ENCODE measurements at places on chromosomes 6 and 20.

DNA sequence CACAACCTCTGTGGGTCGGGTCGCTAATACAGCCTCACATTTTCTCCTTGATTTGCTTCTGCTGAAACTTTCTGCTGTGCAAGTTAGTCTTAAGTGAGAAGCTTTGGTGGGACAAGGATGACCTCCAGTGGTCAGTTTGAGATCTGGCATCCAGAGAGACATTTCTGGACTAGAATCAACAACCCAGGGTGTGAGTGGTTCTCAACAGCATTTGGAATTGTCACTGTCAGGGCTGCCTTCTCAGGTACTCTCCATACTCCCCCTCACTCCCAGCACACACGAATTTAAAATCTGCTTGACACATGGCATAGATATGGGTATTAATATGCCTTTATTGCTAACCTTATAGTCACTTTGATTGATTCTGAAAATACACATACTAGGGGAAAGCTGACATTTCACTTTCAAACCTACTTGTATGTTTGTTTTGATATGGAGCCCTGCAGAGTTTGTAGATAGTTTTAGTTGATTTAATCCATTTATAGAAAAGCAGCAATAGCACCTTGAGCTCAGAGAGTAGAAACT, 13.2 kb downstream of the OTOR start:
- no peak for DNase-seq

DNA sequence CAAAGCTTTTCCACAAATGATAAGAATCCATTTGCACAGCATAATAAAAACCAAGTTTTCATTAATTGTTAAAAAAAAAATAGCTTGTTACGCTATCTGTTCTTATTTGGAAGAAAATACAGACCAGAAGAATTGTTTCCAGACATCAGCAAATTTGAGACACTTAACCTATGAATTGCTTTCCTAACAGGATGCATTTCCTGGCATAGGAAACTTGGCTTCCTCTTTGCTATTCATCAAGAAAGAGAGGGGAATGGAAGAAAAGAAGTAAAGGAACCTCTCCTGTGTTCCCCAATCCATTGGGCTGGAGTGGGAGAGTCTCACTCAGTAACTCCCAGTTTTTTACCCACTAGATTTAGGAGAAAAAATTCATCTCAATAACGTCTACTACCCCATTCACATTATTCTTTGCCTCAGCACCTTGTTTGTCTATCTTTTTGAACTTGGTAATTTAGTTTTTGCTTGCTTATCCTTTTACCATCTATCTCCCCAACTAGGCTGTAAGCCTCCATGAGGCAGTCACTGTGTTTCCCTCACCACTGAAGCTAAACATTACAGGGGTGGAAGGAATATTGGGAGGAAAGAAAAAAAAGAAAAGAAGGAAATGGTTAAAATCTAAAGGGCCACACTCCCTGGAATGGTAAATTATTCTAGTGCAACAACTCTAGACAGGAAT, 150.3 kb downstream of the COL21A1 start:
- no peak for DNase-seq

DNA sequence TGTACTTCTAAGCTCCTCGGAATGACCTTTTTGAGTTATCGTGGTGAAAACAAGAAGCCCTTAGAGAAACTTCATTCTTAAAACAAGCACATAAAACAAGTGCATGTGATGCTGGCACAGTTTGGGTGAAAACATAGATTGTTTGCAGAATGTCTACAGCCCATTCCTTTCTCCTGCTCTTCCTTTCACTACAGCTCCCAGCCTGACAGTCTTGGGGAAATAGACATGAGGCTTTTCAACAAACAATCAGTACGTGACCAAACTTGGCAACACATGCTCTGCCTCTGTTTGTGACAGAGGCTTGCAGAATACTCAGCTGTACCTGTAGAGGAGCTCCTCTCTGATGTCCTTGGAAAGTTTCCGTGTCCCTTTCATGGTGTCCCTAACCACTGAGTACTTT, 321.6 kb downstream of the ZFAND3 start:
- DNase-seq: no peak

GRCh38 chr6:144298916-144299315, 13.8 kb downstream of the UTRN start:
- no peak for DNase-seq

DNA sequence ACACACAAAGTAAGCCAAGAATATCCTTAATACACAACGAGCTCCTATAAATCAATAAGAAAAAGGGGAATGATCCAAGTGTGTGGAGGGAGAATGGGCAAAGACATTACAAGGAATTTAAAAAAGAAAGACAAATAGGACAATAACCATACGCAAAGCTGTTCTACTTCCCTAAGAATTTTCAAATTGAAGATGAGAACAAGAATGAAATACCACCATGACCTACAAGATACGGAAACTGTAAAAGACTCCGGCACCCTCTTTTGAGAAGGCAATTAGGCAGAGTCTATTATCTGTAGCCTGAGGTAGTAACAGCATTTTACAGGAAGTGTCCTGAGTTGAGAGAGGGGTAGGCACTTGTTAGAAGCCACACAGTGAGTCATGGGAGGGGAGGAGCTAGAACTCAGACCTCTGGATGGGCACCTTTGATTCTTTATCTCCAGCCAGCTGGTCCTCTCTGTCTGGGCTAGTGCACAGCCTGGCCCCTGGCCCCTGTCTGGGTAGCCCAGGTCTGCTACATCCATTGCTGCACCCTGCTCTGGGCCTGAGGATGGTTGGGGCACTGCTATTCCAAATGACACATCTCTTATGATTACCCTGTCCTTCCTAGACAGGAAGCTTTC, 15.3 kb downstream of the RSPO4 start:
- DNase-seq: no peak

- no peak for DNase-seq
These were observed 29.6 kb downstream of the MGME1 start for GRCh38 chr20:17998446-17998845.

- no peak for DNase-seq
These were observed 216.2 kb downstream of the RIMS1 start for GRCh38 chr6:72102561-72102960.

- no peak for DNase-seq
These were observed 164.7 kb upstream of the CHD6 start for GRCh38 chr20:41782730-41783406.

DNA sequence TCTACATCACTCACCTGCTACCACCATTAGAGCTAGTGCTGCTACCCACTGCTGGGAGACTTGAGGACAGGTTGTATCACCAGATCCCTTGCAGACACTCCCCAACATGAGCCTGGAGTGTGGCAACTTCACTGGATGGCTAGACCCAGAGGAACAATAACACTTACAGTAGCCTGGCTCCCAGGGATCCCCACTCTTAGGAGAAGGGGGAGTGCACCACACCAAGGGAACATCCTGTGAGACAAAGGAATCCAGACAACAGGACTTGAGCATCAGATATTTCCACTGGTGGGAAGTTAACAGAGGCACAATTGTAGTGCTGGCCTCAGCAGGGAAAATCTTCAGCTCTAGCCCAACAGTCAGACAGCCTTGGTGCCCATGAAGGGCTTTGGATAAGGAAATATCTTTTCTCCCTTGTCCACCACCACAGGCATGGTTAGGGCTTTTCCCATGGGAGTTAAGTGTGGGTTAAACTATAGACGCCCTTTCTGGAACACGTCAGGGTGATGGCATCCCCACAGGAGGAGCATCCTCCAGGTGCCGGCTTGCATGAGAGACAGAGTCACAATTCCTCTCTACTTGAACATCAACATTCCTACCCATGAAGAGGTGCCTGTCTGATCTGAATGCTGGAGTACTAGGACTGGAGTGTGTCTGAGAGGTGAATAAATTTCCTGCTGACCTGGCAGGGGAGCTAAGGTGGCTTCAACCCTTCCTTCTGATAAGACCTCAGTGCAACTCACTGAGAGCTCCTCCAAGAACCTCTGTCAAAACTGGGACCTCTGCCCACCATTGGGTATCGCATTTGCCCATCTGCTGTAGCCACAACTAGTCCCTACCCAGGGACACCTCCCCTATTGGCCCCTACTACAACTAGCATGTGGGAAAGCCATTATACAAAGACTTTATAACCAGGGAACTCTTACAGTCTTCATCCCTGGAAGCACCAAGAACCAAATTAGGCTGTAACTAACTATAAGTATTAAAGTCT, 55.4 kb upstream of the SIRPG start:
- DNase-seq: no peak

GRCh38 chr6:63149730-63150129, 61.5 kb upstream of the FKBP1C start:
- DNase-seq: no peak

- DNase-seq: no peak
These were observed 3.2 kb upstream of the ID4 start for GRCh38 chr6:19833947-19834346.

DNA sequence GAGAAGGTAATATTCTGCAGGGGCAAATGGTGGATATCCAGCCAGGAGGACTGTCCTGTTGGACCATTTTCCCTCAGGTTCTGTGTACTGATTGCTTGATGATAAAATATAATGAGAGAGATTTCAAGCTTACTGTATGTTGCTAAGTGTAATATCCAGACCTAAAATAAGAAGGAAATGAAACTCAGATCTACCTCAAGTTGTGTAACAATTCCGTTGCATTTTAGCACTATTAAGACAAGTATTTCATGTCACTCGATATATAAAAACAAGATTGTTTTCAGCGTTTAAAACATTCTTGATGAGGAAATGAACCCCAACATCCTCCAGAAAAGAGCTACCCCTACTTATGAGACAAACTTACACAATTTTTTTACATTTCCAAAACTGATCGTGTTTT, 57.2 kb downstream of the RGS17 start:
- DNase-seq: no peak

Measured in cerebellar nuclear complex (tissue), 1 donor.